Osteoblast (primary cell): ENCODE measurements at places on chromosomes 1 and 21. TPM values are rescaled to one million over a fixed set of nuclear protein-coding genes. Genes with fewer than 3 reads are reported as not detected.

Gene ACKR1
- total RNA-seq = not detected in 2 replicates

Gene TEDDM1
- total RNA-seq = not detected in 2 replicates

- H3K27me3 ChIP-seq = no peaks in the 10 kb centered on the region
- H3K27ac ChIP-seq = peak overlapping the region; percentile 91
- peaks cover 45% of the 10 kb centered on the region for H3K4me1 ChIP-seq
- peak overlapping the region; percentile 97 for H3K4me3 ChIP-seq
Observed at GRCh38 chr1:31798433-31799195, 17.2 kb downstream of the SPOCD1 start.

GRCh38 chr1:3581296-3582036 is 29.8 kb downstream of the MEGF6 start:
- H3K36me3 ChIP-seq = no peaks in the 10 kb centered on the region
- no peaks in the 10 kb centered on the region for H3K4me1 ChIP-seq
- H3K27me3 ChIP-seq = no peaks in the 10 kb centered on the region
- no peak for DNase-seq

DNA sequence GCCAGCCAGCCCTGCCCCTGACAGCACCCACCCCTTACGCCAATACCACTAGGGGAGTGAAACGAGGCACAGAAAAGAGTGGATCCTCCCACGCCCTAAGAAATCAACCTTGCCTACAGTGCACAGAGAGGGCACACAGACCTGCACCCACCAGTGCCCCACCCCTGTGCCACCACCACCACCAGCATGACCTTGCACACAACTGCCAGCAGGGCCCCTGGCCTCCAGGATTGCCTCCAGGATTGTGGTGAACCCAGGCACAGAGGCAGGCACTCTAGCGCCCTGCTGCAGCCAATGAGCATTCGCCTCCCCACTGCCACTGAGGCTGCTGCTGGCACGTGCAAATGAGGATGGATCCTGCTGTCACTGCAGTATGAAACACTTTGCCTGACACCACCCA is 23.5 kb upstream of the SGIP1 start:
- H3K36me3 ChIP-seq = no peaks in the 10 kb centered on the region
- peaks cover 5% of the 10 kb centered on the region for H3K4me1 ChIP-seq
- H3K4me3 ChIP-seq = no peak overlapping the region
